ENCODE measurements at places on chromosomes 2 and 18.

DNA sequence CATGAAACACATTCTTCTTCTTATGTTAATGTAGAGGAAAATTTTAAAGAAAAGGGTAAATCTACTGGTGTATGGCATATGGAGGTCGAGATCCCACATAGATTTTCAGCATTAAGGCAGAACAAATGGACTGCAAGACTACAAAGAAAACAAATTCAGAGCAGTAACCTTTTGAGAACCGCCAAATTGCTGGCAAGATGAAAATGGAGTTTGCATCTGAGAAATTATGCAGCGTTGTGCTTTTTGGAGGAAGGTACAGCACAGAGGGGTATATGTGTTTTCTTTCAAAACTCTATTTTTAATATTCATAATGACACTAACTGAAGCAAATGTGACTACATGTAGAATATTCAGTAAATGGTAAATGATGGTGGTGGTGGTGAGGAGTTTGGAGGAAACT, 59.0 kb upstream of the PARD3B start:
- no peak for DNase-seq

DNA sequence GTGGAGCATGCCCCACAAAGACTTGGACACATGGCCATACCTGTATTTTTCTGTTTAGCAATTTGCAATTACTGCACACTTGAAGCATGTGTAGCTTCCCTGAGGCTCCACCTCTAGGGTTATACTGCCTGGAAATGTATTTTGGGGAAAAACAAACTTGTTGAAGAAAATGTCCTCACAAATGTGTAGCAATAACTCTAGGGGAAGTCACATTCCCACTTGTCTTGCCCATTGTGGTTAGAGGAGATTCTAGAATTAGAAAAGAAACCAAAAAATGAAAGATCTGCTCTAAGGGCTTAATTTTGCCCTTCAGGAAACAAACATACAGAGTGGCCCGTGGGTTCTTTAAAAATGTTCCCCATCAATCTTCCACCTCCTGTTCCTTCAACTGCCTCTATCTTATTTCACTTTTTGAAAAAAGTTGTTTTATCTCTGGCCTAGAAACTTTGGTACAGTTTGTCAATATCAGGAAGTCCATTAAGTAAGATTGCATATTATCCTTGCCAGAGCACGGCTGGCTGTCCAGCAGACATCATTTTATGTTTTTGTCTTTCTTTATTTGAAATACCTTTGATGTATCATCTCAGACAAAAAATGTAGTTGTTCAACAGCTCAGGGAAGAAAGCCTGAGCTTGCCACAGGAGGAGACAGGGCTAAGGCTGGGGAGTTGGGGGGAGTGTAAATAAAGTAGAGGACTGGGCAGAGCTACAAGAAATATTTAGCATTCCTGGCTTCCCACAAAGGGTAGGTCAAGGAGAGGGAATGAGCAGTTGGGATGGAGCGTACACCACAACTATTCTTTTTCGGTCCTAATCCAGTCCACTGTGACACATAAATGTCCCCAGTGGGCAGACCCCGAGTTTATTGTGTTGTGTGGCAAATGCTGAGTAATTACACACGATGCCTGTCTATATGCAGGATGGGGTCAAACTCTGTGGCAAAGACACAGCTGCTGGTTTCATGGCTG, 96.8 kb upstream of the CDC42EP3 start:
- no peak for DNase-seq

GRCh38 chr2:95382192-95382591, 20.3 kb upstream of the FAHD2A start:
- no peak for DNase-seq

DNA sequence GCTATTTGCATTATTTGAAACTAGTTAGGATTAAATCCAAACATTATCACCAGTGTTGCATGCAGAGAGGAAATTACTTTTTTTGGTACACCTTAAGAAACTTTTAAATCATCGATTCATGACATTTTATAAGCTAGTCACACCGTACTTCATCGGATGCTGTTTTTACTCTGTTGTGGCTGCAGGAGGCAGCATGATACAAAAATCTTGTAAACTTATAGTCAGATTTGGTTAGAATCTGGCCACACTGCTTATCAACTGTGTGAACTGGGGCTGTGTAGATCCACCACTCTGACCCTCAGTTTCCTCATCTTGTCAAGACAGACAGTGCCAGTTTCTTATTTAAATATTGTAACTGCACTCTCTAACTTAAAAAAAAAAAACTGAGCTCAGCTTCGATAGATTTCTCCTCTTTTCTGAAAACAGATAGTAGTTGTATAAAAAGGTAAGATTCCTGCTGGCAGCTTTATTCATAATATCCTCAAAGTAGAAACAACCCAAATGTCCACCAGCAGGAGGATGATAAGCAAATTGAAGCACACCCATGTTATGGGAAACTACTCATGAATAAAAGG, 77.8 kb downstream of the RAPGEF4 start:
- no peak for DNase-seq

- no peak for DNase-seq
Observed at GRCh38 chr2:98484652-98485452, 40.2 kb downstream of the INPP4A start.

DNA sequence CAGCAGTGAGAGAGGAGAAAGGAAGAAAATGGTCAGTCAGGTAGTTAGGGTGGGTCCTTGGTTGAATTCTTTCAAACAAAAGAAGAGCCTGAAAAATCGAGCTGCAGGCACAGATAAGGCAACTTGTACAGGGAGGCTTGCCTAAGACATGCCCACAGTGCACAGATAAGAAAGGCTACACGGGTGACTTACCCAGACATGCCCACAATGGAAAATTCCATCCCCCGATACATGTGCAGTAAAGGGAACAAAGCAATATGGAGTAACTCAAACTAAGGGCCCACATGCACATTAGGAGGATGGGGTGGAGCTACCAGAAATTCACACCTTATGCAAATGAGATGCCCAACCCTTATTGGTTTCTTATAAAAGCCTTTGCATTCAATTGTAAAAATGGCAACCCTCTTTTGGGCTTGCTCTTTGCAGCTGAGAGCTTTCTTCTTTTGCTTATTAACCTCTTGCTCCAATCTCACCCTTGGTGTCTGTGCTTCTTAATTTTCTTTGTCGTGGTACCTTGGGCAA, 110.3 kb upstream of the RMP24 start:
- DNase-seq = no peak

- no peak for DNase-seq
Observed at GRCh38 chr18:74473976-74474640, 17.0 kb upstream of the DIPK1C start.

DNA sequence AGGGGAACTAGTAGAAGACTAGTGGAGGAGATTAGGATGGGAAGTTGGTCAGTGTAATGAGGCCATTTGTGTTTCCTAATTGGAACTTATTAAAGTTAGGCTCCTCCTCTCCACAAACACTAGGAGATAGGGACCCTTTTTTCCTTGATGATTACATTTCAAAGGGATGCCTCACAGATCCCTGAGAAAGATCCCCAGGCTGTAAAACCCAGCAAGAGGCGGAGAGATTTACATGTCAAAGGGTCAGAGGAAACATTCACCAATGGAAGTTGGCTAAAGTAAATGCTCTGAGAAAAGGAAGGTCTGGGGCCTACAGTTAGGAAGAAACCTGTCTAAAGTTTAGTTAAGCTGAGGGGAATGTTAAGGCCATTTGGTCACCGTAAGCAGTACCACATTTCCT, 1.4 kb upstream of the CCDC85A start:
- DNase-seq = no peak

DNA sequence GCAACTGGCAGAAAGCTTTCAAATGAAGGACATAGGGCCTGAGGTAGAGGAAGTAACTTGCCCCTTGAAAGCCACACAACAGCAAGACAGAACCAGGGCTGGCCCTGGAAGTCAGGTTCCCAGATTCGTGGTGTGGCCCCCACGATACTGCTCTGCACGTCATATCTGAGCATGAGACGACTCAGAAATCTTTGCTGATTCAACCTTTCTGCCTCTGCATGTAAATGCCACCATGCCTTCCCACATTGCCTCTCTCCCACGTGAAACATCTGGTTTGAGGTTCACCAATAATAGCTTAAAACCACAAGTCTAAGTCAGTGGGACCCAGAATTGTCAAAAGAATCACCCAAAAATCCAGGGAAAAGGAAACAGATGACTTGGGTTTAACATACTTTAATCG, 214.0 kb upstream of the TRIB2 start:
- DNase-seq = no peak

GRCh38 chr18:62844850-62845643, 129.7 kb downstream of the PHLPP1 start:
- DNase-seq = no peak

DNA sequence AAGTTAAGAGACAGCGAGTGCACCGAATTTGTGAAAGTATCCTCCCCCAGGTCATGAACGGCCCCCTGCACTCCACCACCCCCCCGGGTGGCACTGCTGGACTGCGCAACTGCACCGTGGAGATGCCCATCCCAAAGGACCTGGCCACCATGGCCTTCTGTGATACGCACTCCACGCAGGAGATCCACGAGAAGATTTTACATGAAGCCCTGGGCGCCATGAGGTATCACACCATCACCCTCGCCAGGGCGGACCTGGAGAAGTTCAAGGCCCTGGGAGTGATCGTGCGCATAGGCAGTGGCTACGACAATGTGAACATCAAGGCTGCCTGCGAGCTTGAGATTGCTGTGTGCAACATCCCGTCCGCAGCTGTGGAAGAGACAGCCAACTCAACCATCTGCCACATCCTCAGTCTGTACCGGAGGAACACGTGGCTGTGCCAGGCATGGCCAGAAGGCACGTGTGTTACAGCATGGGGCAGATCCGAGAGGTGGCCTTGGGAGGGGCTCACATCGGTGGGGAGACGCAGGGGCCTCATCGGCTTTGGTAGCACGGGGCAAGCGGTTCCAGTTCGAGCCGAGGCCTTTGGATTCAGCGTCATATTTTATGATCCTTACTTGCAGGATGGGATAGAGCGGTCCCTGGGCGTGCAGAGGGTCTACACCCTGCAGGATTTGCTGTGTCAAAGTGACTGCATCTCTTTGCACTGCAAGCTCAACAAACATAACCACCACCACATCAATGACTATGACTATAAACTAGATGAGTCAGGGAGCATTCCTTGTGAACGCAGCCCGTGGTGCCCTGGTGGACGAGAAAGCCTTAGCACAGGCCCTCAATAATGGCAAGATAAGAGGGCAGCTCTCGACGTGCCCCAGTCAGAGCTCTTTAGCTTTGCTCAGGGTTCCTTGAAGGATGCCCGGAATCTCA, 290.8 kb upstream of the MC4R start:
- no peak for DNase-seq

GRCh38 chr2:66460031-66460430, 25.1 kb downstream of the MEIS1 start:
- no peak for DNase-seq

DNA sequence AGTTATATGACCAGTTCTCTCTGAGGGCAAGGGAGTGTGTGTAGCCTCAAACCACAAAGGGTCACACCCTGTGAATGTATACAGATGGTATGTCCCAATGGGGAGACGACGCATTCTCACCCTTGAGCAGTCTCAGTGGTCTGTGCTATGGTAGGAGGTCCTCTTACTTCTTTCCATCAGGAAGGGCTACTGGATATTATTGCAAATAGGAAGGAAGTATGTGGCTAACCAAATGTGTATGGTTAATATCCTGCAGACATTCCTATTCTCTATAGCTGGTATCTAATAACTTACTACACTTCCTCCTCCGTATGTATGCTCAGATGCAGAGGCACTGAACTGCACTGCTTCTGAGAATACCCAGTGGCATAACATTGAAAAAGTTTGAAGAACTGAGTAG, 306.7 kb upstream of the CCDC68 start:
- no peak for DNase-seq

GRCh38 chr2:205543937-205544702, 138.2 kb upstream of the NRP2 start:
- no peak for DNase-seq

DNA sequence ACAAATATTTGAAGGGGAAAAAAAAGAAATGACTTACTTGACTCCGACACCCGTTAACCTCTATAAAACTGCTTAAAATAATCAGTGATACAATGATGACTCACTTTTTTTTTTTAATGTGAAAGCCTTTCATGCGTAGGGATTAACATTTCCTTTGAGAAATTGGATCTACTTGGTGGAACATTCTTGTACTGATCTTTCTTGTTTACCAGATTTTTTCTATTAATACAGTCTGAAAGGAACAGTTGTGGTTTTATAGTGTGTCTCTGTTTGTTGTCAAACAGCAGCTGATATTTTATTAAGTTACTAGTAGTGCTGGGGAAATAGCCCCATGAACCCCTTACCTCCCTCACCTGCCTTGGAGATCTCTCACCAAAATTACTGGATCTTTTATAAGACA, 40.2 kb upstream of the NEB start:
- no peak for DNase-seq

GRCh38 chr18:73913505-73913904, 234.1 kb downstream of the FBXO15 start:
- no peak for DNase-seq

DNA sequence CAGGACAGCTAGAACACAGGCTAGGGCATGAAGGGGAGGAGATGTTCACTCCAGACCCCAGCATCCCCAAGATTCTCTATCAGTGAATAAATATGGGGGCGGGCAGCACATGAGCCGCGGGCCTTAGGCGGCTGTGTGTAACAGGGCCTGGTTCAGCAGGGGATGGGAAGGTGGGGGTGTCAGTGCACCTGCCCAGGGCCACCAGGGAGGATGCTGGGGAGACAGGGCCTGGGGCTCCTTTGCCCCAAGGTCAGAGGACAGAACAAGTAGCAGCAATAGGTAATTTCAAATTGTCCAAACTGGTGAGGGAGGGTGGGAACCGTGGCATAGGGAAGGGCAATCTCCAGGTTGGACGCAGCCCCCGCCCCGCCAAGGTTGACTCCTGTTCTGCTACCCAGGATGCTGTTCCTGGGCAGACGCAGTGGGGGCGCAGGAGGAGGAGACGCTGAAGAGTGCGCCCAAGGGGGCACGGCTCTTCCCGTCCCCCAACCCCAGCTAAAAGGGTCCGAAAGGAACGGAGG, 16.2 kb downstream of the CYP26B1 start:
- no peak for DNase-seq

GRCh38 chr2:190511104-190511503, 23.4 kb downstream of the NEMP2 start:
- no peak for DNase-seq

- DNase-seq = no peak
Observed at GRCh38 chr18:475202-476031, 25.1 kb downstream of the COLEC12 start.

DNA sequence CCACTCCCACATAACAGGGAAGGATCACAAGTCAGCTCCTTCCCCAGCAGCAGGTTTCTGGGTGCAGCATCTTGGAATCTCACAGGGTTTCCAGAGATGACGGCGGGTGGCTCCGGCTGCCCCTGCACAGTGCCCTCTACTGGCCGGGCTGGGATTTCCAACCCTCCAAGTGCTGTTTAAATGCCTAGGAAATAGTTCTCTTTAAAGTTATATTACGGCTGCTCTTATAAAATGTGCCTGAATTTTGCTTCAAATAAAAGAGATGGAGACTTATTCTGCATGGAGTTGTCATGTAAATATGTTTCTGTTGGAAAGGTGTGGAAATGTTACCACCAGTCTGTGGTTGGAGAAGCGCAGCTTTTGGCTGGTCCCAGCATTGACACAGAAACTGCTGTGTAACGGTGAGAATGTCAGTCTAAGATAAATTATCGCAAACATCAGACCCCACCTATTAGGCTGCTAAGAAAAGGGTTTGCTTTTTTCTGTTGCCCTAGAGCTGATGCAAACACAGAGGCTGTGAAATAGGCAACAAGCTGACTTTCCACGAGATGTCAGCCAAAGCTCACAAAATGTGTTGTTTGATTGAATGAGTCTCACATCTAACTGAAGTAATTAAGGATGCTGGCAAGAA, 3.3 kb upstream of the HJURP start:
- no peak for DNase-seq
